Fibroblast of the aortic adventitia (primary cell): ENCODE measurements at places on chromosomes 5 and 9. TPM values are rescaled to one million over a fixed set of nuclear protein-coding genes. Genes with fewer than 3 reads are reported as not detected.

DNA sequence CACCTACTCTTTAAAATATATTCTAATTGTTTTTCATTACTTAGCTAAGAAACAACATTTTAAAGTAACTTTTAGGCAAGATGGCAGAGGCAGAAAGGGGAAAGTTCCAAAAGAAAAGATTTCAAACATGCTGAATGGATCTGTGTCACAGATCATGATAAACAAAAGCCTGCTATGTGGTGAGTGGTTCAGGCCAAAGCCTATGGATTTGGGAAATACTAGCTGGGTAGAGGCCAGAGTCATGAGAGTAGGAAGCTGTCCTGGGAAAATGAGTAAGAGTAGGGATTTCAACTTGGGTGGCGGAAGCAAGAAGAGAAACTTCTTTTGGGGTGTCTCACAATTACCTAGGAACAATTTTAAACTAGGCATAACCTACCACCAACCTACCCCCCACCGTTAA, 68.7 kb upstream of the GRHPR start:
- DNase-seq, result peak; percentile 5

- DNase-seq, result no peak
These were observed 8.9 kb downstream of the DAB2IP start for GRCh38 chr9:121660367-121660766.

The PCDHGC5 gene
- total RNA-seq, result 7.0 and 10.5 TPM in 2 replicates

- DNase-seq, result no peak
These were observed 59.0 kb downstream of the PTTG1 start for GRCh38 chr5:160480652-160481051.

GRCh38 chr5:119682372-119682771, 53.0 kb downstream of the FAM170A start:
- no peak for DNase-seq

DNA sequence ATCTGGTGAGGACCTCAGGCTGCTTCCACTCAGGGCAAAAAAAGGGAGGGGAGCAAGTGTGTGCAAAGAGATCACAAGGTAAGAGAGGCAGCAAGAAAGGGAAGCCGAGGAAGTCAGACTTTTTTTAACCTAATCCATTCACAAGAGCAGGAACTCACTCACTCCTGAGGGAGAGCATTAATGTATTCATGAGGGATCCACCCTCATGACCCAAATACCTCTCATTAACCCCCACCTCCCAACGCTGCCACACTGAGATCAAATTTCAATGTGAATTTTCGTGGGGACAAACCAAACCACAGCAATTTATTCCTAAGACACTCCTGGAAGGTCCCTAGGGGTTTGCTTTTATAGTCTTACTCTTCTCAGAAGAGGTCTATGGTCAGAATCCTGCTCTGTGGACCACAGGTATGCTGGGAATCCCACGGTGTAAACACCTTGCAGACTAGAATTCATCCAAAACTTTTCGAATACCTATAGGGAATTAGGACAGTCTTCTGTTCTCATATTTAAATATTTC, 108.7 kb downstream of the HSD17B3 start:
- DNase-seq, result no peak

DNA sequence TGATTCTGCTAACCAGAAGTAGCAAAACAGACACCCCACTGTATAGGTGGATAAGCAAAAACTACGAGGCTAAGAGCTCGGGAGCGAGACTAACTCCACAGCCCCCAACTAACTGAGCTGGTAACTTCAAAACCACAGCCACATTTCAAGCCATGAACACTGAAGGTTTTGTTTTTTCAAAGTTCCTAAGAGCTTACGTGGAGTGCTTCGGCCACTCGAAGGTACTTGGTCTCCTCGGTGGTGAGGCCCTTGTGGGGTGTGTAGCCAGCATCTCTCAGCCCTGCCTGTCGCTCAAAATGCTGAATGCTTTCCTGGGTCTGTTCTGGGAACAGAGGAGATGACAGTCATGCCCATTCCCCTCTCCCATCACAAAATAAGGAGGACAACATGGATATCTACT, 11.1 kb downstream of the KIAA1191 start:
- DNase-seq, result no peak

DNA sequence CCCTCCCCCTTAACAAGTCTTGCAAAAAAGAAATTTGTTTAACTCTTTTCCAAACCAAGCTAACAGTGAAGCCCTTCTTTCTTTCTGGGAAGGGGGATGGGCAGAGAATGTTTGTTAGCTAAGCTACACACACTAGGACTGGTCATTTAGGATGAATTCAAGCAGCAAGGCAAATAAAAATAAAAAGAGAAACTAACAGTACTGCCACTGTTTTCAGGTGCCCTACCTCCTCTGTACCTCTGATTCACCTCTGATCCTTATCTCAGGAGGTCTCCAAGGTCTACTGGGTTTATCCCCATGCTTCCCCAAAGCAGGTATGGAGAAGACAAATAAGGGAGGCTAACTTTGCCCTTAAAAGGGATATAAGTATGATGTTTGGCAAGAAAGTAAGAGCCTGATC, 52.9 kb downstream of the ELL2 start:
- DNase-seq, result no peak

The LPAR1 gene
- 39.2 and 265 TPM in 2 replicates for total RNA-seq

GRCh38 chr9:38422555-38423260, 1.5 kb downstream of the IGFBPL1 start:
- no peak for DNase-seq

GRCh38 chr5:169641253-169641652, 4.2 kb downstream of the DOCK2 start:
- DNase-seq, result peak; percentile 23

The ROR2 gene
- 13.0 and 26.5 TPM in 2 replicates for total RNA-seq
